T-cell (primary cell): ENCODE measurements at places on chromosomes 2 and 18. TPM values are rescaled to one million over a fixed set of nuclear protein-coding genes. Genes with fewer than 3 reads are reported as not detected.
A peak's percentile ranks its signal among the peaks of the same experiment; 100 is the strongest.

DNA sequence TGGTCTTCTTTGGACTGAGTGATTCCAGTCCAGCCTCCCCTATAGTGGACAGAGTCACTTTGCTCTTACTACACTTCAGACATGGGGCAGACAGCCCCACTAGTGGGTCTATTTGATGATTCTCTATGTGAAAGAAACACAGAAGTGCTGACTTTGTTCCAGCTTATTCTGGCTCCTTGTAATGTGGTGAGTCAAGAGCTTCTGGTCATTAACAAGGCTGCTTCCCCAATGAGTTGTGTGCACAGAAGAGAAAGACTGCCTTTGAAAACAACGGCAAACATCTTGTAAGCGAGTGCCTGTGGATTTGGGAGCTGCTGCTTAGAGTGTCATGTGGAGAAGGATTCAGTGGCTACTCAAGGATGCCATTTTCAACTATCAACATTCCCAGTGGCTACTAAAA lies 39.1 kb downstream of the RMC1 start:
- DNase-seq = no peak

- DNase-seq = no peak
Observed at GRCh38 chr2:189504238-189504637, 63.0 kb downstream of the WDR75 start.

GRCh38 chr18:56910237-56910636 lies 236.7 kb upstream of the BOD1L2 start:
- DNase-seq = no peak

DNA sequence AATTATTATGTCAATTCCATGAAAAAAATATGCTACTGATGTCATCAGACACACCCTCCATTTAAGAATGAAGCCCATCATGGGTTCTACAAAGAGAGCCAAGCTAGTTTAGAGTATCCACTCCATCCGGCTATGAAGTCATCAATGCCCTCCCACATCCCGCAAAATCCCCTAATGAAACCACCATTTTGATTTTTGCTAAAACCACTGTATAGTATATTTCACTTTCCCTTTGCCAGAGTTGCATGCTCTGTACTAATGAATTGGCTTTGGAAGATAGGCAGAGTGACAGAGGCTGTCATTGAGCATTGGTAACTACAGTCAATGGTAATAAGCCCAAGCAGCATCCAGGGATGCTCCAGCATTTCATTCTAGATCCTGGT lies 118.6 kb downstream of the ANKRD44 start:
- peak; percentile 54 for DNase-seq

DNA sequence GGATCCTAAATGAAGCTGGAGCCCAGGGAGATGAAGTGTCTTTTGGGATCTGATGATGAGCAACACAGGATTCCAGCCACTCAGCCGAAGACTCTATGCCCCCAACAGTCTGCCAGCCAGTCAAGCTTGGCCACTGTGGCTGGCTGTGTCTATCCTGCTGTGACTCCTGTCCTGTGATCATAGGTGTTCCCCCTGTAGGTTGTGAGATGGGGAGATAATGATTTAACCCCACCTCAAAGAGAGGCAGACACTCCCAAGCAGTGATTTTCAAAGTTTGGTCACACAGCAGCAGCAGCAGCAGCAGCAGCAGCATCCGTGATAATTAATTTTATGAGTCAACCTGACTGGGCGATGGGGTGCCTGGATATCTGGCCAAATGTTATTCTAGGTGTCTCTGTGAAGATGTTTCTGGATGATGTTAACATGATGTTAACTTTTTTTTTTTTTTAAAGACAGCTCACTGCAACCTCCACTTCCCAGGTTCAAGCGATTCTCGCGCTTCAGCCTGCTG lies 21.4 kb upstream of the RHOB start:
- no peak for DNase-seq

Gene ARHGAP28
- total RNA-seq = not detected

Gene B3GNT7
- total RNA-seq = 0.68 TPM

DNA sequence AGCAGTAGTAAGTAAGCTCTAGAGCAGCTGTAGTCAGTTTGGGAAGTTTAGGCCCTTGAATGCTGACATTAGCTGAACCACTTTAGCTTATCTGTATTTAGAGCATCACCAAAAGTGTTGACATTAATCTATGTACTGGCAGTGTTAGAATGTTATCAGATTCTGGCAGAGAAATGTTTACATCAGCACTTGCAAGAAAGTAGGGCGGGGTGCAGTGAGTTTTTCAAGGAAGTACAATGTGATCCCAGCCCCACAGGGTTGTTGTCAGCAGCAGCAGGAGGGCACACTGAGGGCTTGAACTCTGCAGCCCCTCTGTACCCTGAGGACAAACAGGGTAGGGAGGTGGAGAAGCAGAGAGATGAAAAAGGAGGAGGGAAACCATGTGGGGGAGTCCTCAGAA lies 35.5 kb upstream of the RMP24 start:
- no peak for DNase-seq

Gene PSME4
- 87.4 TPM for total RNA-seq

GRCh38 chr2:165857876-165858275 lies 63.8 kb upstream of the GALNT3 start:
- no peak for DNase-seq

GRCh38 chr2:102103992-102104871 lies 38.3 kb upstream of the IL1R1 start:
- peak; percentile 17 for DNase-seq

- DNase-seq = no peak
Observed at GRCh38 chr2:200042102-200042735, 86.8 kb downstream of the MAIP1 start.

DNA sequence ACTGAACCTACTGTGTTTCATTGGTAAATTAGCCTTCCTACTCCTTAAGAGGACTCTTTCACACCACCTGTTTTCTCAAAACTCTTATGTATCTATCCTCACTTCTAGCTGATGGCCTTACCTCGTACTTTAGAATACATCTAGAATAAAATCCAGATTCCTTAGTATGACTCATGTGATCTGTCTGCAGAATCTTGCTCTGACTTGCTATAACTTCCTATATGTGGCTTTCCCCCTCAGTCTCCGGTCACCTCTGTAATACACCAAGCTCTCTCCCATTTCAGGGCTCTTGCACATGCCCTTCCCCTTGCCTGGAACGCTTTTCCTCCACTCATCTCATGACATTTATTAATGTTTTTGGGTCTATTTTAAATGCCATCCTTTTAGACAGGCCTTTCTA lies 95.6 kb upstream of the LHCGR start:
- DNase-seq = no peak

- no peak for DNase-seq
Observed at GRCh38 chr18:8946066-8946838, 156.2 kb upstream of the NDUFV2 start.

Gene SCN7A
- not detected for total RNA-seq

Gene UGT1A4
- total RNA-seq = not detected

GRCh38 chr2:36379710-36380448 lies 24.3 kb downstream of the CRIM1 start:
- DNase-seq = no peak

- peak; percentile 12 for DNase-seq
Observed at GRCh38 chr2:44342854-44343253, 18.4 kb downstream of the PREPL start.

- DNase-seq = no peak
Observed at GRCh38 chr2:8676191-8676920, 5.5 kb upstream of the ID2 start.

Gene DPP4
- 30.1 TPM for total RNA-seq
